ENCODE measurements at places on chromosomes 7 and 10. TPM values are rescaled to one million over a fixed set of nuclear protein-coding genes. Genes with fewer than 3 reads are reported as not detected.

Gene ANKRD2
- total RNA-seq: 1.1 TPM

Gene LIPJ
- total RNA-seq: 0.49 TPM

GRCh38 chr10:11706895-11707567 is 35.2 kb upstream of the ECHDC3 start:
- H3K4me1 ChIP-seq: no peaks in the 10 kb centered on the region
- no peaks in the 10 kb centered on the region for H3K27me3 ChIP-seq
- DNase-seq: no peak
- no peaks in the 10 kb centered on the region for H3K36me3 ChIP-seq

Gene HOXA4
- total RNA-seq: 3.9 TPM

Gene PCBD1
- total RNA-seq: 71.7 TPM
